ENCODE measurements at places on chromosomes 5 and 9.

GRCh38 chr5:73918791-73919221 lies 292.8 kb downstream of the ARHGEF28 start:
- no peak for DNase-seq

GRCh38 chr5:175745210-175745609 lies 87.3 kb downstream of the HRH2 start:
- no peak for DNase-seq

- DNase-seq, result no peak
These were observed 6.0 kb downstream of the IPPK start for GRCh38 chr9:92663951-92664350.

GRCh38 chr5:40401284-40402006 lies 278.3 kb upstream of the PTGER4 start:
- no peak for DNase-seq
